CD14-positive monocyte (primary cell): ENCODE measurements at places on chromosomes 12 and 14.

- DNase-seq: no peak
Measured at GRCh38 chr12:94261119-94261518, 112.7 kb downstream of the PLXNC1 start.

GRCh38 chr14:101772770-101773169 is 11.3 kb downstream of the PPP2R5C start:
- DNase-seq: no peak

- no peak for DNase-seq
Measured at GRCh38 chr12:1763153-1763552, 57.2 kb upstream of the LRTM2 start.

- no peak for DNase-seq
Measured at GRCh38 chr14:99356031-99356608, 84.1 kb upstream of the BCL11B start.

DNA sequence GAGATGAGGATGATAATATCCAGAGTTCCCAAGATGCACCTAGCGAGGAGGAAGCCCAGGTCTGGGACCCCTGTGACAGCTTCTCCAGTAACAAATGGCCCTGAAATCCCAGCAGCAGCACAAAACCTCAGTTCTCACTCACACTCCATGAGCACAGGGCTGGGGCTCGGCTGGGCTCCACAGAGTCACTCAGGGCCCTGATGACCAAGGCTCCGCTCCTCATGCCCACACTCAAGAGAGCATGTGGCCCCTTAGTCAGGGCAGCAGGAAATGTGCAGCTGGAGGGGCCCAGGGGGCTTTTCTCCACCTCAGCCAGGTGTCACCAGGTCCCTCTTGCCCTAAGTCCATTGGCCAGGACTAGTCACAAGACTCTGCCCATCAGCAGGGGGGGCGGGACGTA is 242.7 kb upstream of the SFSWAP start:
- DNase-seq: no peak

GRCh38 chr12:119721306-119721705 is 53.4 kb downstream of the PRKAB1 start:
- DNase-seq: no peak

- DNase-seq: no peak
Measured at GRCh38 chr14:82403987-82404386, 870.3 kb upstream of the SEL1L start.

DNA sequence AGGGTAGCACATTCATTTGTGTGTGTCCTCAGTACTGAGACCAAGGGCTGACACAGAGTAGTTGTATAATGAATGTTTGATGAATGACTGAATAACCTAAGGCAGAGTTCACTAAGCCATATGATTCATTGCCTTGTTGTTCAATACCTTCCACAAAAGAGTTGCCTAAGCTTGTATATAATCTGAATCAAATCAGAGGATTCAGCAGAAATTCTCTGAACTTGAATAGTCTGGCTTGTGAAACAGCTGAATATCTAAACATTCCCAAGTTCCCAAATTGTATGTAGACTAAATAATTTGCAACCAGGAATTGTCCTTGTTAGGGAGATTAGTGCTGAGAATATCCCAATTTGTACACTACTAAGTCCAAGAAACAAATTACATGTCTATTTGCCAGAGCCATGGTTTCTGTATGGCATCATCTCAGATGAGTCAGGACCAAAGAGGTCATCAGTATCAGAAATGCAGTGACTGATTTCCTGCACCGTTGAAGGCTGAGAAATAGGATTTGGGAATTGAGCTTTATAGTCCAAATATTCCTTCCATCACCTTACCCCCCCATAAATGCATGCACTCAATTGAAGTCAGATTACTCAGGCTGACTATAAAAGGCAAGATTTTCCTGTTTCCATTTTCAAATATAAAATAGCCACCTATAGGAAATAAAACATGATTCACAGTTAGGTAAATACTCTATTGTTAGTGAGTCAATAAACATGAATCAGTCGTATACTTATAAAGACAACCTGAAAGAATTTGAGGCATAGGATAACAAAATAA is 168.7 kb downstream of the PHLDA1 start:
- no peak for DNase-seq

GRCh38 chr14:81051547-81051946 is 96.1 kb downstream of the TSHR start:
- no peak for DNase-seq

GRCh38 chr14:72305561-72305960 is 373.3 kb downstream of the RGS6 start:
- no peak for DNase-seq

DNA sequence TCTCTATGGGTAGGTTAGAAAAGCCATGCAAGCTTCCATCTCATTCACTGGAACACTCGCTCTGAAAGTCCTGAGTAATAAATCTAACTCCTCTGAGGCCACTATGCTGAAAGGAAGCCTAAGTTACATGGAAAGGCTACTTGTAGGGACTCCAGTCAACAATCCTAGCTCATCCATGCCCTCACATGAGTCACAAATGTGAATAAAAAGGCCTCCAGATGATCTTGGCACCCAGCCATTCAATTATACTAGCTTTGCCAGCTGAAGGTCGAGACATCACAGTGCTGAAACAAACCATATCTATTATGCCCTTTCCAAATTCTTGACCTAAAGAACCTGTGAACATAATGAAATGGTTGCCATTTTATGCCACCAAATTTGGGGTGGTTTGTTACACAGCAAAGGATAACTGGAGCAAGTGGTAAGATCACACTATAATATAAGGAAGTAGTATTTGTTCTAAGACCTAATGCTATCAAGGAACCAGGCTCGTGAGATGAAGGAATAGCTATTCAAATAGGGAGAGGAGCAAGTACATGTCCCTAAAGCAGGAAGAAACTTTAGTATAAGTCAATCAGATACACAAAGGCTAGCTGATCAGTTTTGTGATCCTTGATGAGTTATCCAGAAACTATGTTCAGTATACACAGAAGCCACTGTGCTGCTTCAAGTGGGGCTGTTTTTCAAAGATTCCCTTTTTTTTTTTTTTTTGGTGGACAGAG is 142.1 kb downstream of the MED13L start:
- no peak for DNase-seq

GRCh38 chr12:108884116-108885012 is 4.5 kb downstream of the DAO start:
- peak; percentile 92 for DNase-seq

GRCh38 chr14:63777024-63777423 is 49.2 kb upstream of the SGPP1 start:
- DNase-seq: no peak

DNA sequence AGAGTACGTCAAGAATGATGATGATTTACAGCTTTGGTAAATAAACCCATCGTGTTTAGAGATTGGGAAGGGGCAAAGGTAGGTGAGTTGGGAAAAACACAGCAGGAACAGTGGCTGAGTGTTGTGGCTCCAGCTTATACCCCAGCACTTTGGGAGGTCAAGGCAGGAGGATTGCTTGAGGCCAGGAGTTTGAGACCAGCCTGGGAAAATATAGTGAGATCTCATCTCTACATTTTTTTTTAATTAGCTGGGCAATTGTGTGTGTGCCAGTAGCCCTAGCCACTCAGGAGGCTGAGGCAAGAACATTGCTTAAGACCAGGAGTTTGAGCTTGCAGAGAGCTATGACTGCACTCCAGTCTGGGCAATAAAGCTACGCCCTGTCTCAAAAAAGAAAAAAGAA is 77.1 kb downstream of the RASSF9 start:
- no peak for DNase-seq

- DNase-seq: no peak
Measured at GRCh38 chr14:89833120-89833532, 121.4 kb downstream of the EFCAB11 start.

GRCh38 chr14:32202491-32202997 is 525 bp downstream of the RNU6-8 start:
- DNase-seq: no peak

GRCh38 chr14:95092723-95093122 is 64.6 kb downstream of the DICER1 start:
- DNase-seq: no peak

GRCh38 chr12:3326156-3326849 is 164.7 kb upstream of the PRMT8 start:
- DNase-seq: no peak

GRCh38 chr14:48690349-48690748 is 895.8 kb downstream of the RPS29 start:
- DNase-seq: no peak

- no peak for DNase-seq
Measured at GRCh38 chr12:5561057-5561456, 129.1 kb downstream of the NTF3 start.

- no peak for DNase-seq
Measured at GRCh38 chr12:98123021-98123461, 392.3 kb upstream of the TMPO start.

GRCh38 chr12:93723568-93723930 is 46.4 kb downstream of the CRADD start:
- DNase-seq: no peak

GRCh38 chr14:61184112-61184511 is 97.0 kb downstream of the TMEM30B start:
- DNase-seq: no peak

DNA sequence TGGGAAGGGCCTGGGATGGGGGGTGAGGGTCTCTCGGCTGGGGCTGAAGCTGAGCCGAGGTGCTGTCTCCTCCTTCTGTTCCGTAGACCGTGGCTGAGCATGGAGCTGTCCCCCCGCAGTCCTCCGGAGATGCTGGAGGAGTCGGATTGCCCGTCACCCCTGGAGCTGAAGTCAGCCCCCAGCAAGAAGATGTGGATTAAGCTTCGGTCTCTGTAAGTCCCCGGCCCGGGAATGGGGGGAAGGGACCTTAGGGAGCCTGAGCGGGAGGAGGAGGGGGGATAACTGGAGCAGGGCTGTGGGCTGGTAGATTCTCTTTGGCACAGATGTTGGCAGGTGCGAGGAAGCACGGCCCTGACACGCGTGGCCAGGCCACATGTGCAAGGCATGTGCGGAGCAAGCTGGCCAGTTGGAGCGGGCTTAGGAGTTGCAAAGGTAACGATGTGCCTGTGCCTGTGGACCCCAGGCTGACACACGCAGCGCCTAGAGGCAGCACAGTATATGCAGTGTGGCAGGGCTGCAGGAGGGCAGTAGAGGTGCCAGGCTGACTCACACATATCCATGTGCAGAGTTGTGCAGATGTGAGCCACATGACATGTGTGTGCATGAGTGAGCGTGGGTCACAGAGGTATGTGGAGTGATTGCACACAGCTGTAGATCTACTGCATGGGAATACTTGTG is 512 bp downstream of the PDE1B start:
- DNase-seq: peak; percentile 18

DNA sequence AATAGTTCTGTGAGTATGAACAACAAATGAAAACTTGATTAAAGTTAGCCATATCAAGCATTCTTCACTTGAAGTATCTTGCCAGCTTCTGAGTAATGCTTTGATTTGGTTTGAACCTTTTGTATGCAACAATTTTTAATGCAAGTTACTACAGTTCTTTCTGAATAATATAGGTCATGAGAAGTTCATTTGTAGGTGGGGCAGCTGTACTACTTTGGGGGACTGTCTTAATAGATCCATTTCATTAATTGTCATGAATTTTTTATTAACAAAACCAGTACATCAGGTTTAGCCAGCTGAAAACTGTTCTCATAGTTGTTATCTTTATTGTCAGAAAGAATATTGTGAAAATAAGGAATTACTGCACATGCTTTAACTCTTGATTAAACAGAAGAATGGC is 142.7 kb downstream of the FOXA1 start:
- DNase-seq: no peak

DNA sequence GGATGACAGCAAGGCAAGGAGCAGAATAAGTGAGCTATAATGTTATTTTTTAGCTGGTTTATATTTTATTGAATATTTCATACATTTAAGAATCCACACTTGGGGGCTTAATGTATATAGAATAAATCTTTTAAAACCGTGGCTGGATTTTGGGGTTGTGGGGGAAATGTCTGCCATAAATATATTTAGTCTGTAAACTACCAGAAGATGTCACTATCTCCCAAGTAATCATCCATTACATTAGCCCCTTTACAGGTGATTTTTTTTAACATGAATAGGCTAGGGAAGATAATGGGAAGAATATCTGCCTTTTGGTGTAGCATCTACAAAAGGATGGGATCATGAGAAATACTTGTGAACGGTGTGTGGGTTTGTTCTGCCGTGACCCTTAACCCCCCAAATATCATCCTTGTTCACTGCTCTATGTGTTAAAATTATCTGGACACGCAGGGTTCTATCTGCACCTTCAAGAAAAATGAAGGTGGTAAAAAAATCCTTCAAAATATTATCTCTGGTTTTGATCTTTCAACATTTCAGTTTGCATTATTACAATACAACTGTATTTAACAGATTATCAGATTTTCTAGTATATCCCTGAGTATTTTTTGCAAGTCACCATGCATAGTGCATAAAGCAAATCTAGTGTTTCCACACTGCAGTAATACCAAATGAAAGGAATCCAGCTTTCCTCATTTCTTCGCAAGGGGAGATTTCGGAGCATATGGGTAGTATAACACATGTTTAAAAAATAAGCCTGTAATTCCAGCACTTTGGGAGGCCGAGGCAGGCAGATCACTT is 8.0 kb upstream of the SLC17A8 start:
- no peak for DNase-seq

DNA sequence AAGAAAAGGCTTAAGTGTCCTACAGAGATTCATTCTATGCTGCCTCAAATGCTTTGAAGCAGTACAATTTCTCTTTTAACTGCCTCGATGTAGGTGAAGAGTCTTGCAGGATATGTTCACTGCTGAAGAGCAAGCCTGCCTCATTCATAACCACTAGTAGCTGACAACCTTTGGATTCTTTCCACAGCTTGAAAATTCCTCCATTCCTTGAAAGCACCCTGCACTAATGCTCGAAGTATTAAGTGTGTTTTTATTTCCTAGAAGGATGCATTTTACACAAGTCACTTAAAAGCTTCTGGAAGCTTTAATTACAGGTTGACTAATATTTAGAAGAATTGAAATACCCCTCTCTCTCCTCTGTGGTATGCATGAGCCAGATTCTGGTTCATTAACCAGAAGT is 429.4 kb downstream of the DIO2 start:
- DNase-seq: no peak

DNA sequence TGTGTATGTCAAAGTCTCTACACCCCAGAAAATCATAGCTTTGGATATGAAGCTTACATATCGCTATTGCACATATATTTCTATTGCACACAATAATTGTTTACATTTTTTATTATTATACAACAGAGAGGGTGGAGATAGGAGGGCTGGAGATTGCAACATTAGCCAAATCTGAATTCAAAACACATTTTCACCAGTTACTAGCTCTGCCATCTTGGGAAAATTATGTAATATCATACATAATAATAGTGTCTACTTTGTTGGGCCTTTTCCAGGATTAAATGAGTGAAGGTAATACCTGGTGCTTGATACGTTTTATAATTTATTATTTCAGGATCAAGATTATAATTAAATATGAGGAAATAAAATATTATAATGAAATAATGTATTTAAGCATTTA is 507.4 kb upstream of the TBX3 start:
- no peak for DNase-seq

DNA sequence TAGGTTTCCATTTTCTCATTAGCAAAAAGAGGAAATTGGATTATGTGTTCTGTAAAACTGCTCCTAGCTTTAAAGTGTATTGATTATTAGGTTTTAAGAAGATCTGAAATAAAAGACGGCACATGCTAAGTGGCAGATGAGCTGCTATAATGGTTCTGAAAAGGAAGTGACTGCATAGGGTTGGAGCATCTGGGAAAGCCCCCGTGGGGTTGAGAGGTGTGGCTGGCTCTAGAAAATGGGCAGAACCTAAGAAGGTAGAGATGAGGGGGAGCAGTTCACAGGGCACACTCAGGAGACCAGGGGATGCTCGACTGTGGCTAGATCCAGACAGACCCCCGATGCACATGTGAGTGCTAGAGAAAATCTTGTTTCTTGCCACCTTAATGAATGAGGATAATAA is 1.9 kb downstream of the IFNG-AS1 start:
- no peak for DNase-seq
